ENCODE measurements at places on chromosomes 3 and 15.

DNA sequence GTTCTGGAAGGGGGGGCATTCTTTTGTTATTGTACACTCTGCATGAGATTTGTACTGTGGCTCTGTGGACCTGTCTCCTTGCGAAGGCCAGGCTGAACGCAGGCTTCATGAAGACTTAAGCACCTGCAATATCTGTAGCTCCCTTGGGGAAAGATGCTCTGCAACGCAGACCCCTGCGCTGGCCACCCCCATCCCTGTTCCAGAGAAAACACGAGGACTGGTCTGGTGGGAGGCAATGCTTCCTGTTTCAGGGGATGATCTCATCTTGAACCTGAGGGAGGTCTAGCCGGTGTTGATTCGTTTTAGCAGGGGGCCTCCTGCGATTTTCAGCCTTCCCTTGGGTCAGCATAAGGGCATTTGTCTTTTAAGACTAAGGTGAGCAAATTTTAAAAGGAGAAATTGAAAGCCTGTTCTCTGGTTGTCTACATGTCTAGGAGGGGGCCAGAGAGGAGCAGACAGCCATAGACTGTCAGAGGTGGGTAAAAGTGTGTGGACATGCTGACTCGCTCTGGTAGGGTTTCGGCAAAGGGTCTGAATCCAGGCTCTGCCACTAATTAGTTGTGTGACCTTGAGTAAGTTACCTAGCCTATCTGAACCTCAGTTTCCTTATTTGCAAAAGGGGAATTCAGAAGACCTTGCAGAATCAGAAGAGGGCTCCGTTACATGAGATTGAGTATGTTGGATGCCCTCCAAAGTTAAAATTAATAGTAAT is 80.9 kb upstream of the RASGRF1 start:
- DNase-seq, result no peak

DNA sequence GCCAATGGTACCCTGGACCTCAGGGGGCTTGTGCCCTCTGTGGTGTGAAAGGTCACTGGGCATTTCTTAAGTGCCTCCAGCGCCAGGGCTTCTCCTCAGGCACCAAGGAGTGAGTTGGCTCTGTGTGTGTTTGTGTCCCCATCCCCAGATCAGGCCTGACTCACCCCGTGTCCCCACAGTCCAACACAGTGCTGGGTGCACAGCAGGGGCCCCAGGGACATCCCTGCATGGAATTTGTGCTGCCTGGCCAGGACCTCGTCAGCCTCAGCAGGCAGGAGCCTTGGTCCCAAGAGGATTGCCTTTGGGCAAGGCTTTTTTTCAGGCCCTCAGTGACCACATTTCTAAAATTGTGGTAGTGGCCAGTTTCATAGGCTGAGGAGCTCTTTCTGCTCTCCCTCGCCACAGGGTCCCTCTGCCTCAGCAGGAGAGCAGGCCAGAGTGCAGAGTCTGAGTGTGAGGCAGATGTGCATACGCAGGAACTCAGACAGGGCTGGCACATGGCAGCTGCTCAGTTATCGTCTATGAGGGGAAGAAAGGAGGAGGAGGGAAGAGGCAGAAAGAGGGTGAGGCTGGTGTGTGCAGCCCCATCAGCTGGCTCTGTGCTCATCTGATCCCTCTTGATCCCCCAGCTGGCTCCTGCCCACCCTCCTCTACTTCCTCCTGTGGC is 215.6 kb downstream of the RPLP1 start:
- DNase-seq, result no peak

DNA sequence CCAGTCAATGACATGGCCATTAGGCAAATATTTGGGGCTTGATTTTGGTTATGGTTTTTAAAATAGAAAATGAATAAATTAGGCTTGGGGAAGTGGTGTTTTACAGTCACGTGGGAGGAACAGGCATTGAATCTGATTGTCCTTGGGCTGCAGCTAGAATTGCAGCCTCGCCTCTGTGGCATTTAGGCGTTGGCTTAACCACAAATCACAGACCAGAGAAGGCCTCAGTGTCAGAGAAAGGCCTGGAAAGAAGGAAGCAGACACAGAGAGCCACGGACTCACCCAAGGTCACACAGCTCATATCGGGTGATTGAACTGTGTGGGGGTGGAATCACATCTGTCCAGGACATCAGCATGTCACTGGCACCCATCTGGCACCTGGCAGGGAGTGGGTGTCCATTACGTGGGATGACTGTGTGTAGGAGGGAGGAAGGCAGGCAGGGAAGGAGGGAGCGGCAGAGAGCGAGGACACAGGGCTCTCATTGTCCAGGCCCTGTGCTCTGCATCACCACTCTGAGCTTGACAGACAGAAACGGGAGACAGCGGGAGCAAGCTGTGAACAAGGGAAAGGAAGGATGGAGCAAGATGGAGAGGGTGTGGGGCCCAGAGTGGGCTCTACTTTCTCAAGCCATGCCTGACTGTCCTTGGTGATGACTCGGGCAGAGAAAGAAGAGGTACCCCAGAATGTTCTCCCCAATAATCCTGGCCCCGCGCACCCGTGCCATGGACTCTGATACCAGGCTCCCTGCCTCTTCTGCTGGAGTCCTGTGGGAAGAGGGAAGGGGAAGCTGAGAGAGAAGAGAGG is 186.4 kb downstream of the FAM43A start:
- no peak for DNase-seq

GRCh38 chr3:146164971-146165769 is 4.2 kb upstream of the PLOD2 start:
- DNase-seq, result no peak

GRCh38 chr3:18223571-18223970 is 201.6 kb downstream of the SATB1 start:
- no peak for DNase-seq

GRCh38 chr3:43542328-43543043 is 79.3 kb downstream of the ANO10 start:
- no peak for DNase-seq

DNA sequence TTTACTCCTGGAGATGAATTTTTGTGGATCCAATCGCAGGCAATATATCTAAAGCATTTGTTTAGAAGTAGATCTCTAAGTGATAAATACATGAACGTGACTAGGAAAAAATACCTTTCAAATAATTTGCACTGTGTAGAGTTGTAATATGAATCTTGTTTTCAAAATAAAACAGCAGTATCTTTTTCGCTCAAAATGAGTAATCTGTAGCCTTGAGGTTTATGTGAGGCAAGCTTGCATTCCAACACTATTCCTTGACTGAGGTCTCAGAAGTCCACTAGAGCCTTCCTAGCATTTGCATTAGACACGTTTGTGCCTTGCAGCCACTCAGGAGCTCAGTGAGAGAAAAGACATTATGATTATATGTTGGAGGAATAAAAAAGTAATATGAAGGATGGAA is 138.3 kb upstream of the ROBO1 start:
- no peak for DNase-seq

DNA sequence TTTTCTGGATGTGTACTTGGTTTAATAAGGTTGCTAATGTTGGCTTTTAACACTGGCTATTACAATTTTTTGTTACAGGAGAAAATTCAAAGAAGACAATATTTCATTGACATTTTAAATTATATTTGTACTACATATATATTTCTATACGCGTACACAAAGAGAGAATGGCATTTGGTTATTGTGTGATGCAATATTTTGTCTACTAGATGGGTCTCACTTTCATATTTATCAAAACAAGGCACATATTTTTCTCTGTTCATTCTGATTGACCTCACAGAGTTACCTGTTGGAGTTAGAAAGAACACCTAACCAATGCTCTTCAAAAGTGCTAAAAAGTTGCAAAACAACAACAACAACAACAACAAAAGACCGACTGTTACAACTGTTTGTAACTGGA is 50.2 kb upstream of the VGLL3 start:
- no peak for DNase-seq

DNA sequence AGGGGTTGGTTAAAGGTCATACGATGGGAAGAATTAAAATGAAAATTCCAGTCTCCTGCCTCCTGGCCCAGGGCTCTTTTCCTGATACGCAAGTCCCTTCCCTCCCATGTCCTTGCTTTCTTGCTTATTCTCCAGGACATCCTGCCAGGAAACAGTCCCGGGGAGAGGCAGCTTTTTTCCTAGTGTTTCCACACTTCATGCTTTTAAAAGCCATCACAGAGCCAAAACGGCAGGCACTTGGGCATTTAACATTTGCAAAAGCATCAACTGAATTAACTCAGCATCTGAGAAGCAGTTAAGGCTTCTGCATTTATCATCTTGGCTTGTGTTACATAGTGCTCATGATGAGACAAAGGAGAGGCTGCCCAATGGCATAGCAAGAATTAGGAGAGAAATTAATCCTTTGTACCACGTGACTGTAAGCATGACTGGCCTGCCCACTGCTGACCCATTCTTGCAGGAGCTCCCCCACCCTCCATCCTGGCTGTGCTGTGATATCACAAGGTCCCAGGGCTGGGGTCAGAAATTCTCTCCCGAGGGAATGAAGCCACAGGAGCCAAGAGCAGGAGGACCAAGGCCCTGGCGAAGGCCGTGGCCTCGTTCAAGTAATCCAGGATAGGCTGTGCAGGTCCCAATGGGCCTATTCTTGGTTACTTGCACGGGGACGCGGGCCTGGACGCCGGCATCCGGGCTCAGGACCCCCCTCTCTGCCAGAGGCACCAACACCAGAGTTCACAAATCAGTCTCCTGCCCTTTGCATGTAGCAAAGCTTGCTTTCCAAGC is 21.6 kb upstream of the VILL start:
- DNase-seq, result no peak

DNA sequence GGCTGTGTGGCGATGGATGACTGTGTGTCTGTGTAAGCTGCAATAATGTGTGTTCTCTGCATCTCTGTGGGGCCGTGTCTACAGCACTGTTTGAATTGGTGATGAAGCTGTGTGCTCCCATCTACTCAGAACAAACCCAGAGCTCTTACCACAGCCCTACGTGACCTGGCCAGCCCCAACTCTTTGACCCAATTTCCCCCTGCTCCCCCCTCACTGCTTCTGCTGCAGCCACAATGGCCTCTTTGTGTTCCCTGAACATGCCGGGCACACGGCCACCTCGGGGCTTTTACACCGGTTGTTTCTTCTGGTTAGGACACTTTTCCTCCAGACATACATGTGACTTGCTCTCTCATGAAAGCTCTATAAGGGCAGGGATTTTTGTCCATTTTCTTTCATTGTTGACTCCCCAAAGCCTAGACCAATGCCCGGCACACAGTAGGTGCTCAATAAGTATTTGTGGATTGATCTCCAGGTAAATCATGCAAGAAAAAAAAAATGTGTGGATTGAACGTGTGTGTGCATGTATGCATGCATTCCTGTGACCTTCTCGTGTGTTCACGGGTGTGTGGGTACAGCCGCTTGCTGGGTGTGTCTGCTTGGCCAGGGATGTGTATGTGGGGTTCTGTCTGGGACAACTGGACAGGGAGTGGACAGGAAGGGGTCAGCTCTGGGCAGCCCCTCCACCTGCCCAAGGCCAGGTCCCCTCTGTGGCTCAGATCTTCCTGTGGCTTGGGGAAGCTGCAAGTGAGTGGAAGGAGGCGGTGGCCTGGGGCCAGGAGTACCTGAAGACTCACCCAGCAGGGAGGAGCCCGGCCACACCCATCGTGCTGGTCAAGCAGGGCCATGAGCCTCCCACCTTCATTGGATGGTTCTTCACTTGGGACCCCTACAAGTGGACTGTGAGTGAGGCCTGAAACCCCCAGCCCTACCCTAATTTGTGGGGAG is 14.8 kb downstream of the VILL start:
- DNase-seq, result no peak

DNA sequence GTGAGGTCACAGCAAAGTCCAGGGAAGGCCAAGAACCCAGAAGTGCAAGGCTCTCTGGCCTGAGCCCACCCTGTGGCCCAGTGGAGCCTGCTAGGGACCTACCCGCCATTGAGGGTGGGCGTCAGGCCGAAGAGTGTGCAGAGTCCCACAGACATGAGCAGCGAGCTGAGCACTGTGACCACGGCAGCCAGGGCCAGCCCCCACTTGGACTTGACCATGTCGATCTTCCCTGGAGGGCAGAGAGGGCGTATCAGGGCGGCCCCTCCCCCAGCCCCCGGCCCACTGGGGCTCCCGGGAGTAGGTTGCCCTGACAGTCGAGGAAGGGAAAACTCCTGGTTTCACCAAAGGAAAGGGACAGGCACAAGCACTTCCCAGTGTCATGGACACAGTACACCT is 44.6 kb downstream of the PTPN23 start:
- no peak for DNase-seq

- DNase-seq, result no peak
Observed at GRCh38 chr3:31925271-31925630, 55.8 kb downstream of the OSBPL10 start.

DNA sequence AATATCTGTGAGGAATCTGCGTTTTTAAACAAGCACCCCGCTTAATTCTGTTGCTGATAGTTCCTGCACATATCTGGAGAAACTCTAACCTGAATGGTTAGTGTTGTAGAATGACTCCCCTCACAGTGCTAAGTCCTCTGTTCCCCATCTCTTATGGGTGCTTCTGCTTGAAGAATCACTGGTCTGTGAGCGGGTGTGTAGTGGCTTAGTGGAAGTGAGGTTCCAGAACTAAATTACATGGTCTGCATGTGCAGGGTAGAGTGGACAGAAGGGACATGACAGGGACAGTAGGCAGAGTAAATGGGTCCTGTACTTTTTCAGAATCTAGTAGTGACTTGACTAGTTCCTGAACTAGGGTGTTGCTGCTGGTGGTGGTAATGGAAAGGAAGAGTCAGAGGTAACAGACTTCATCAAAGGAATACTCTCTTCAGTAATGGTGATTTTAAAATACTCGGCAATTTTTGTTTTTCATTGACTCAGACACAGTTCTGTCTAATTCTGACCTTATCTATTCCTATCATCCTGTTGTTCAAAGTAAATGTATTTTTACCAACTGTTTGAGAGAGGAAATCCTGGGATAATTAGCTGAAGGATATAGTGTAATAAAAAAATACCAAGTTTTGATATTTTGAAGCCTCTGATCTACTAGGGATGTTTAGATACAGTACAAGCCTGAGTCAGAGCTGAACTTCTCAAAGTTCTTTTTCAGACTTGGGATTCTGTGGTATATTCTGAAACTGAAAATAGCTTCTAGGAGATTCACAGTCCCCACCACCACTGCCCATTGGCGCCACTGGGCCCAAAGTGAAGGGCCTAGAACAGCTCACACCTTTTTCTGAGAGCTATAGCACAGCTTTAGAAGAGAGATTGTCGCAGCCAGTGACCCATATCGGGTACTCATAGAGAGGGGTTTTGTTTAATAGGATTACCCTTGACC is 55.5 kb downstream of the FNDC3B start:
- DNase-seq, result no peak

Data from iPS DF 19.7 (cell line).